Activated T-cell treated with anti-CD3 and anti-CD28 coated beads, Interleukin-2, amount 50 U/mL, for 1 hour (primary cell): ENCODE measurements at places on chromosomes 12 and 14.

- DNase-seq = no peak
Measured at GRCh38 chr12:52316290-52316689, 4.9 kb downstream of the KRT83 start.

GRCh38 chr12:31482816-31483215 lies 108.1 kb downstream of the DENND5B start:
- DNase-seq = no peak

- DNase-seq = no peak
Measured at GRCh38 chr14:20631880-20632389, 9.6 kb downstream of the OR6S1 start.

DNA sequence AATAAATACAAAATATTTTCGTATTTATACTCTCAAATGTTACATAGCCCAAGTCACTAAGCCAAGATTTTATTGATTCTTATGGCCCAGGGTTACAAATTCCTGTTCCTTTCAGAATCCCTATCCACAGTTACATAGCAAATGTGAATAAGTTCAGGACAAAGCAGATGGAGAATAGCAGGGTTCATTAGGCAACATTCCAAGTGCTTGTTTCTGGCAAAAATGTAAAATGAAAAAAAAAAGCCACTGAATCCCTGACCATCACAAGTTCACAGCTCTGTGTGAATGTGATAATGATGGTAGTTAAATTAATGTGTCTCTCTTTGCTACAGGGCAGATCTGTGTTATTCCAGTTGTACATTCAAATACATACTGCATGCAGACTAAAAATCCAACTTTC lies 74.6 kb downstream of the KCNC2 start:
- no peak for DNase-seq

DNA sequence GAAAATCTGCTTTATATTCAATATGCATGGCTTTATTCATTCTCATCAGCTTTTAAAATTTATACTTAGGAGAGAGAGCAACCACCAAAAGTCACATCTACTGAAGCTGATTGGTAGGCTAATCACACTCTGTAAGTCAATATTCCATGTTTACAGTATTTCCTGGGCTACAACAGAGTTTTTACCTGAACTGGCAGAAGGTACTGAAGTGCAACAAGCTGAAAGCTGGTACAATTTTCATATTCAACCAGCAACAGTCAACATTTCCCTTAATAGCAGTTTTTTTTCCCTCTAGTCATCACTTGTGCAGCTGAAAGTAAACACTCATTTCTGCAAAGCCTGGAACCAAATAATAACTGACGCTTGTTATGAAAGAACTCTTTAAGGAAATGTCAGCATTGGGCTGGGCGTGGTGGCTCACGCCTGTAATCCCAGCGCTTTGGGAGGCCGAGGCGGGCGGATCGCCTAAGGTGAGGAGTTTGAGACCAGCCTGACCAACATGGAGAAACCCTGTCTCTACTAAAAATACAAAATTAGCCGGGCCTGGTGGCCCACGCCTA lies 12.9 kb downstream of the BRAP start:
- DNase-seq = no peak

GRCh38 chr14:45906257-45906656 lies 653.3 kb upstream of the MIS18BP1 start:
- DNase-seq = no peak

- DNase-seq = no peak
Measured at GRCh38 chr12:69129017-69129416, 110.4 kb upstream of the CPSF6 start.

- no peak for DNase-seq
Measured at GRCh38 chr12:83361071-83361470, 674.4 kb downstream of the TMTC2 start.

DNA sequence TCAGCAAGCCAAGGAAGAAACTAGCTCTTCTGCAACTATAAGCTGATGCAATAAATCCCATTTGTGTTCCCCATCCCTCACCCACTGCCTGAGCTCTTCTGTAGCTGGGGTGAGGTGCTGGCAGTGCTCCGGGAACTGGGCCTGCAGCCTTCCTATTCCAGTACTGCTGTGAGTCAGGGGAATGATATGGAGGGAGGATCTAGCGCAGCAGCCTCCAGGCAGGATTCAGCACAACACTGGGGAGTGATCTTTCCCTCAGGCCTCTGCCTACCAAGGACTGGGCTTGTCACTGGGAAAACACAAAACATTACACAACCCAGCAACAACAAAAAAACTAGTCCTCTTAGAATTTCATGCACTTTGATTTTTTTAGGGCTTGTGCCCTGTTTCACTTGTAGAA lies 58.7 kb downstream of the ST8SIA1 start:
- no peak for DNase-seq

GRCh38 chr14:49851813-49852212 lies 775 bp downstream of the NEMF start:
- no peak for DNase-seq

DNA sequence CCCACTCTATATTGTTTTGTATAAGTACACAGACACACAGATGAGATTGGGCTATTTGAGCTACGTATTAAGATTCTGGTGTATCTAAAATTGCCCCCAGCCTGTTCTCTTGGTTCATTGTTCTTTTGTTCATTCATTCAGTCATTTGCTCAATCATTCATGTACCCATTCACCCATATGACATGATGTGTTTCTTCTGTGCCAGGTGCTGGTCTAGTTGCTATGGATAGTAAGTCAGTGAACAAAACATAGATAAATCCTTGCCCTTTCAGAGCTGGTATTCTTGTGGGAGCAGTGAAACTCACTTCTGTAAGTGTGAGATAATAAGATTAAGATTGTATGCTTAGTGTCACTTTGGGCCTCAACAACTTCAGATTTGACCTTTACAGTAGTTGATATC lies 191.3 kb downstream of the TMTC2 start:
- DNase-seq = no peak

- DNase-seq = no peak
Measured at GRCh38 chr14:99819514-99819913, 26.3 kb downstream of the EML1 start.

GRCh38 chr12:74043343-74043742 lies 494.3 kb upstream of the ATXN7L3B start:
- no peak for DNase-seq

GRCh38 chr12:28683366-28683765 lies 465.7 kb upstream of the FAR2 start:
- no peak for DNase-seq

GRCh38 chr12:10664499-10664898 lies 9.4 kb downstream of the STYK1 start:
- no peak for DNase-seq

- no peak for DNase-seq
Measured at GRCh38 chr12:72209086-72209485, 63.1 kb upstream of the TRHDE start.

- no peak for DNase-seq
Measured at GRCh38 chr12:131366261-131366871, 344.5 kb upstream of the SFSWAP start.

- no peak for DNase-seq
Measured at GRCh38 chr12:88420457-88420856, 159.8 kb downstream of the KITLG start.

DNA sequence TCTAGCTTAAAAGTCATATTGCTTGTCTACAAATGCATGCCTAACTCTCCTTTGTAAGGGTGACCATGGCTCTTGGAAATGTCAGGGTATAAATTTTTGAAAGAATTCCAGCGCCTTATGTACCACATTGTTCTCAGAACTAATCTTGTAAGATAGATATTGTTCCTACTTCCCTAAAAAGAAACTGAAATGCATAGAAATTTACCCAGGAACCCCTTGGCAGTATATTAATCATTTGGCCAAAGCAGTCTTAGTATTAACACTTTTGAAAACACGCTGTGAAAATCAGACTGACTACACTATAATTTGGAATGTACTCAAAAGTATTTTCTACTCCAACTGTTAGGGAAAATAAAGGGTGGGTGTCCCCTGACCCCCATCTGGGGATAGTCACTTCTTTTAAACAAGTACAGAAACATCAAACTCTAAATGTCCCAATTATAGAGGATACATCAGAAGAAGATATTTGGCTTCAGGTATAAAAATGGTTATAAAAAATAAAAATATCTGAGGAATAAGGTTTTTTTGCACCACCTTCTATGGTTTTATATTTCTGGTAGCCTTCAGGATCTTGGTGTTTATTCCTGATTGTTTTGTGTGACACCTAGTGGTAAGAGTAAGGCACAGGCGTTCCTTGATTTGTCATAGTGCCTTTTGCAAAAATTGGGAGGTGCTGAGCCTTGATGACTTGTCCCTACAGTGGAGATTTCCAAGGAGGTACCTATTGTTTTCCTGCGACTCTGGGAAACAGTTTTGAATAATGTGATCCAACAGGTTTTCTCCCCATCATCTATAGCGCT lies 2.2 kb upstream of the NFKBIA start:
- DNase-seq = no peak

DNA sequence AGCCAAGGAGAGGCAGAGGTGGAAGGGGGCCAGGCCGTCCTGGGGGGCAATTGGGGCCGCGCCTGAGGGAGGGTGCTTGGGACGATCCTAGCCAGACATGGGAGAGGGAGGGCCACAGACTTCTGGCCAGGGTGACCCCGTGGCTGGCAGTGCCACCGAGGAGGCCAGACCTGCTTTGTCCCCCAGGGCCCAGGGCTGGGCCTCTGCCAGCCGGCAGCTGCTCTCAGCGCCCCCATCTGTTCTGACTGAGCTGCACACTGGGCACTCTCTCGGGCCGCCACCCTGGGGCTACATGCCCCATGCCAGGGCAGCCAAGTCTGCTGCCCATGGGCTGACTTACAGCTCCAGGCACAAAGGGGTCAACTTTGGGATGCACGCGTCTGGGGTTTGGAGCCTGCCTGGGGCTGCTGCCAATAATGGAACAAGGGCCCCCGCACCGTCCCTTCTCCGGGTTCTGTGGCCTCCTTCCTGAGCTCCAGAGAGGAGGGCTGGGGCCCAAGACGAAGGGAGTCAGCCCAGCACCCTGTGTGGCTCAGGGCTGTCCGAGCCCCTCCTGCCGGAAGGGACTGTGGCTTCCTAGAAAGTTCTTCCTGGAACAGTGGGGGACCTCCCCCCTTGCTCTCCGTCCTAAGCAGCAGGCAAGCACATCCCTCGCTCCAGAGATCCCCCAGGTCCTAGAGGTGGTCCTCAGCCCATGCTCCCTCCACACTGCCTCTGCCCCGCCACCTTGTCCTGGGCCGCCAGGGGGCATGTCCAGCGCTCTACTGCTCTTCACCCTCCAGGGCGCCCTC lies 1.1 kb downstream of the ADSS1 start:
- DNase-seq = no peak

DNA sequence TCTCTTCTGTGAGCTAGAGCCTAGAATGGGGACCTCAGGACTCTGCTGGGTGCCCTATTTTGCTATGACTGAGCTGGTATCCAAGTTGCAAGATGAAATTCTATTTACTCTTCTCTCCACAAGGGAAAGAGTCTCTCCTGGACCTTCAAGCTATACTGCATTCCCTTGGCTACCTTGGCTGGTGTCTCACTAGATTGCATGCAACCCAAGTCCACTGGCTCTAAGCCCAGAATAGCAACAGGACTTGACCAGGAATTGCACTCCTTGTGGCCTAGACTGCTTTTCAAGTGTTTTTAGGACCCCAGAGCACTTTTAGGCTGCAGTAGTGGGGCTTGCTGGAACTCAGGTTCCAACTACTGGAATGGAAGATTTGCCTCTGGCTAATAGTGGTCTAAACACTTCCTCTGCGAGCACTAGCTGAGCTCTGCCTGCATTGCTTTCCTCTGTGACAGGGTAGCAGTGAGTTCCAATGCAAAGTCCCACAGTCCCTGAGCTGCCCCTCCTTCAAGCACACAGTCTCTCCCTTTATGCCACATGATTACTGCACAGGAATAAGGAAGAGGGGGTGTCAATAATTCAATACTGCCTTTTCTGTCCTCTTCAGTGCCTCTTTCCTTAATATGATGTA lies 1009.1 kb upstream of the FLRT2 start:
- no peak for DNase-seq

DNA sequence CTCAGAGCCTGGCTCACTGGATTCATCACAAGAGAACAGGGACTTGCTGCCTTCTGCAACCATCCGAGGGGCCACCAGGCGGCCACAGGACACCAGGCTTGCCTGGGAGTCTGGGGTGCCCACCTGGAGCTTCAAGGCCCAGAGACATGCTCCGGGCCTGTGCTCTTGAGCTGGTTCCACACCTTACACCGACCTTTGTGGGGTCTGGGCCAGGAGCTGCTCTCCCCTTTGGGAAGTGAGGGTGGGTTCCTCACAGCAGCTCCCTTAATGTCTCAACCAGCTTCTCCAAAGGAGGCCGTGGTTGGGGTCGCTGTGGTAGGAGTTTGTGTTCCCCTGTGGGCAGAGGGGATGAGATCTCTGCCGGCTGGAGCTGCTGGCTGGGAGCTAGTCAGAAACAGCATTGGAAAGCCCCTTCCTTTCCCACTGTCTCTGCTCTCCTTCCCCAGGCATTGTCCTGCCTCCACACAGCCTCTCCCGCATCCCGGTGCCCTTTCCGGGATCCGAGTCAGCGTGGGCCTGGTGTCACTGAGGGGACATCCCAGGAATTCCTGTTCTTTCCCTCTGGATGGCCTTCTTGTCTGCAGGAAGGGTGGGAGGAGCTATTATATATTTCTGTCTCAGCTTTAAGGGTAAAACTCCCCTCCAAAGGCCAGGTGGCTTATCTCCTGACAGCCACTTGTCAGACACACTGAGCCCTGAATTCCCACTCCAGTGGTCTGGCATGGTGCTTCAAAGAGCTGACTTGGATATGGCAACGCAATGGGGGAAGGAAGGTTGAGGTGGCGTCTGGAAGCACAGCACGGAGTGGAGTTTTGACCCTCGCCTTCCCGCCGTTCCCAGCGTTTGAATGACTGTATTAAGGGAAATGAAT lies 5.1 kb upstream of the PAPLN start:
- DNase-seq = no peak

DNA sequence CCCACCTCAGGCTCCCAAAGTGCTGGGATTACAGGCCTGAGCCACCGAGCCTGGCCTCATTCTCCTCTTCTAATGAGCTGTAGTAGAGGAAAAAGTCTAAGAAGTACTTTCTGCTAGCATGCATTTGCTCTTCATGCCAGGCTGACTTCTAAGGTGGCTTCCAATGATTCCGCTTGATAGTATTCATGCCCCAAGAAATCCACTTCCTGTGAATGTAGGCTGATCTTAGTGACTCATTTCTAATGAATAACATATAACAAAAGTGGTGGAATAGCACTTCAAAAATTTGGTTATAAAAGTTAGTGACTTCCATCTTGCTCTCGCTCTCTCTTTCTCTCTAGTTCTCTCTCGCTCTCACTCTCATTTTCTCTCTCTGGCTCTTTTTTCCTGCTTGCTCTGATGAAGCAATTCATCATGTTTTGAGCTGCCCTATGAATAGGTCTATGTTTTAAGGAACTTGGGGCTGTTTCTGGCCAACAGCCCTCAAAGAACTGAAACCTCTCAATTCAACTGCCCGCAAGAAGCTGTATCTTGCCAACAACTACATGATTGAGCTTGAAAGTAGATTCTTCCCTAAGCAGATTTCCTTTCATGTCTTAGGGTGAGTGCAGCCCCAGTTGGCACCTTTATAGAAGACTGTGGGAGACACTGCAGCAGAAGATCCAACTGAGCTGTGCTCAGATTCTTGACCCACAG lies 282.9 kb downstream of the RMST start:
- no peak for DNase-seq

DNA sequence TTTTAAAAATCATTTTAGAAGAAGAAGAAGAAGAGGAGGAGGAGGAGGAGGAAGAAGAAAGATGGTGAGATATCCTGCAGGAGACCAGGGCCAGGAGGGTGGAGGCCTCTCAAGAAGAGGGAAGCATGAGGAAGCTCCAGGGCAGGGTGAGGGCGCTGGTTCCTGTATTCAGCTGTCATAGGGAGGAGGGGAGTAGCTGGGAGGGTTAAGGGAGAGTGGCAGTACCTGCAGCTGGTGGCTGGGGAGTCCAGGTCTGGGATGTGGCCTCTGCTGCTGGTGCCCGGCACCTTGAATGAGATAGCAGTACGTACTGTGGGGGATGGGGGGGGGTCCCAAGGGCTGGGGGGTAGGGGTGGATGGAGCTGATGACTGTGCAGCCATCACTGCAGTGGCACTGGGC lies 9.8 kb downstream of the RBP5 start:
- DNase-seq = no peak
